Stimulated activated CD8-positive, alpha-beta memory T cell treated with anti-CD3 and anti-CD28 coated beads, Interleukin-2, amount 100 ng/mL, for 1 hour (primary cell): ENCODE measurements at places on chromosomes 11 and 22.

- no peak for DNase-seq
Measured at GRCh38 chr11:118878163-118878563, 5.5 kb upstream of the CXCR5 start.

DNA sequence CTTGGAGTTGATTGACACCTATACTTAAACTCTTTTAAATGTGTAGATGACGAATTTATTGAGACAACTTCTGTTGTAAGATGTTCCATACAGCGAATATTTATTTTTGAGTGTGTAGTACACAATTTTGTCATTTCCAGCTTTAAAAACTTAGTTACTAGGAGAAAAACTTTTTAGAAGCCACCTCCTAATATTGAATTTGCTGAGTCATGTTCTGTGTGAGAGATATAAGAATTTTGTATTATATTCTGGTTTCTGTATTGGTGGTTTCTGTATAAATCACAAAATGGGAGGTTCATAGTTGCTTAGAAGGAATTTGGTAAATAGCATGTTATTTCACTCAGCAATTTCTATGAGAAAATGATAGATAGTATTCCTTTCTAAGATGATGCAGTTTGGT, 171.3 kb downstream of the WNT11 start:
- no peak for DNase-seq

GRCh38 chr11:34332524-34332923, 25.3 kb downstream of the ABTB2 start:
- no peak for DNase-seq

GRCh38 chr11:69353696-69354544, 60.0 kb downstream of the MYEOV start:
- no peak for DNase-seq
